CD4-positive, alpha-beta T cell treated with Interleukin-2 at 100 ng/mL for 4 hours (primary cell): ENCODE measurements at places on chromosomes 12 and 14.

DNA sequence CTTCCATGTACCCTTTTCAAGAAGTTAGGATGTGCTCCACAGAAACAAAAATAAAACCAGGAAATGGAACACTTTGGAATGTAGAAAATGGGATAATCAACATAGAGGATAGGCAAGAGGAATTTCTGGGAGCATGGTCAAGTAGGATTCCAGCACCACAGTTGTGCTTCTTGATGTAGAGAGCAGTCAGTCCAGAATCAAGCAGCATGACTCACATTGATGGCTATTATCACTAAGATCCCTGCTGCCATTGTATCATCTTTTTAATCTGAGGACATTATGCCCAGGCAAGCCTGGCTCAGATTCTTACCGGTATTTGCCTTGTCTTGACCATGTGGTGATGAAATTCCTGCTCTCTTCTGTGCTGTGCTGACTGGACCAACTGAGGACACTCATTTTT, 5.7 kb downstream of the ETFRF1 start:
- no peak for DNase-seq

DNA sequence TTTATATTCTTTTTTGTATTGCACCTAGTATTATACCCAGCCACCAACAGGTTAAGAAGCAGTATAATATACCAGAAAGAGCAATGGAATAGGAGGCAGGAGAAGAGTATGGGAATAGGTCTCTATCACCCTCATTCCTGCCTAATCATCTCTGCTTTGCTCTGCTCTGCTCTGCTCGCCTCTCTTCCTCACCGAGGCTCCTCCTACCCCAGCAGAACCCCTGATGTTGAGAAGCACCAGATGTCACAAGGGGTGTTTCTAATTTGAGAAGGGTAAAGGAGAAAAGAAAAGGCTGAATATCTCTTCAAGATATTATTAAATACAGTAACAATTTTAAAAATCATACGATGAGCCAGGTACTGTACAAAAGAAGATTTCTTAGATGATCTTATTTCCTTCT, 89.0 kb downstream of the STON2 start:
- no peak for DNase-seq

DNA sequence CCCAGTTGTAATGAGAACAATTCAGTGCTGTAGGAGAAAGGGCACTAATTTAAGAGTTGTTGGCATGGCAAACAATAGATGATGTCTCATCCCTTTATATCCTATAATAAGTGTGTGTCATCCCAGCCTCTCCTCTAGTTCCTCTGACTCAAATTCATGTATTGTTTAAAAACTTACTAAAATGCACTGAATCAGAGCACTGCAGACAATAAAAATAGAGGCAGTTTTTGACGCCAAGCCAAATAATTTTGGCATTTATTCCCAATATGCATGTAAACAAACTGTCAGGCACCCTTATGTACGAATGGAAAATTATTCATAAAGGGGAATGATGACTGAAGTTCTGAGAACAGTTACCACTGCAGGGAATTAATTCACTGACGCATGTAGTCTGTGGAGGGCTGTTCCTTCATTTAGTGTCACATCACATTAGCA, 57.9 kb upstream of the TMX1 start:
- DNase-seq = no peak

- no peak for DNase-seq
These were observed 21.7 kb upstream of the KCNA5 start for GRCh38 chr12:5022025-5022424.

DNA sequence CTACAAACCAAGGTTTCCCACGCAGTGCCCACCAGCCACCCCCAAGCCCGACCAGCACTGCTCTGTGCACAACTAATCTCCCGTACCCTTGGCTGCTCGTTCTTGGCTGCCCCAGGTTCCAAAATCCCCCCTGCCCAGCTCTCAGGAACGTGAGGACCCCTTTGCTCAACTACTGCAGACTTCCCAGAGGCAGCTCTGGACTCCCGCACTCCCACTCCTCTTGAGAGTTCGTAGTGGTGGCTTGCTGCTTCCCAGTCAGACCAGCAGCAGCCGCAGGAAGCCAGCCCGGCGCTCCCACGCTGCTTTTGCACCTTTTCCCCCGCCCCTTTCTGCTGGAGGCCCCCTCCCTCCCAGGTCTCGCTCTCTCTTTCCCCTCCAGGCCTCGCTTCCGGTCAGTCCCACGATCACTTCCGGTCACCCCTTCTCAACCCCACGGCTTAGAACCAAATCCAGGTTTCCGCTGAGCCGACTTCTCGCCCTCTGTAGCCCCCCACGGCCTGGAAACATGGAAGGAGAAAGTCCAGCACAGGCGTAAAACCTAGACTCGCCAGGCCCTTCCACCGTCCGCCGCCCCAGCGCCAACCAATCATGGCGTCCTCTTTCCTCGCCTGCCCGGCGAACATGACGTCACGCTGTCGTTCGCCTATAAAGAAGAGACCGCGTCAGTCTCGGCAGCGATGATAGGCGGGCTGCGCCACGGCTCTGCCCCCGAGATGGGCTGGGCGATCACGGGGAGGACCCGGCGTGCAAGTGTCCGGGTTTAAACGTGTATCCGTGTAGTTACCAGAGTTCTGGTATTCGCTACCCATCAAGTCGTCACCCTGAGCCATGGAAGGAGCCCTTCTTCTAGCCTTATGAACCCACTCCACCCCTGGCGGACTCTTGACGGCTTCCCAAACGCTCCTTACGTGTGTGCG, at the start of gene TFCP2:
Gene TFCP2, minus strand, starts transcription at position 621 of the 917 bp plus-strand sequence. CDS start 713 bp downstream, outside the sequence.
- peak; percentile 94 for DNase-seq

GRCh38 chr12:47509398-47509851, 196.4 kb downstream of the RPAP3 start:
- DNase-seq = no peak

- DNase-seq = no peak
These were observed 289.5 kb upstream of the FAR2 start for GRCh38 chr12:28859551-28859950.

DNA sequence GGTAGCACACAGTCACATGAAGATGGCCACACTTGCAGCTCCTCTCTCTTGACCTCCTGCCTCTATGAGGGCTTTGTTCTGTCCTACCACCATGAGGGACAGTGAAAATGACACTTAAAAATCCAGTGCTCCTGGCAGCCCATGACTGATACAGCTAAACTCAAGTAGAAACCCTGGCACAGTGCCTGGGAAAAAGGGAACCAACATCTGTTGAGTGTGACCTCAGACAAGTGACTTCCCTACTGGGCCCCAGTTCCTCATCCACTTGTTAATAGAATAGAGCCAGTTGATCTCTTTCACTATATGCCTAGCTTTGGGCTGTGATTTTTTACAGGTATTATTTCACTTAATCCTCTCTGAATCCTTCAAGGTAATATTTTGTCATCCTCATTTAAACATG, 4.8 kb downstream of the GUCY2C start:
- peak; percentile 8 for DNase-seq

- DNase-seq = no peak
These were observed 28.8 kb downstream of the MAP3K9 start for GRCh38 chr14:70780396-70781075.

- no peak for DNase-seq
These were observed 35.3 kb downstream of the TRAFD1 start for GRCh38 chr12:112160611-112161010.

GRCh38 chr12:121990692-121991603, 30.7 kb upstream of the BCL7A start:
- DNase-seq = no peak

GRCh38 chr14:91912035-91912434, 35.5 kb downstream of the FBLN5 start:
- no peak for DNase-seq

DNA sequence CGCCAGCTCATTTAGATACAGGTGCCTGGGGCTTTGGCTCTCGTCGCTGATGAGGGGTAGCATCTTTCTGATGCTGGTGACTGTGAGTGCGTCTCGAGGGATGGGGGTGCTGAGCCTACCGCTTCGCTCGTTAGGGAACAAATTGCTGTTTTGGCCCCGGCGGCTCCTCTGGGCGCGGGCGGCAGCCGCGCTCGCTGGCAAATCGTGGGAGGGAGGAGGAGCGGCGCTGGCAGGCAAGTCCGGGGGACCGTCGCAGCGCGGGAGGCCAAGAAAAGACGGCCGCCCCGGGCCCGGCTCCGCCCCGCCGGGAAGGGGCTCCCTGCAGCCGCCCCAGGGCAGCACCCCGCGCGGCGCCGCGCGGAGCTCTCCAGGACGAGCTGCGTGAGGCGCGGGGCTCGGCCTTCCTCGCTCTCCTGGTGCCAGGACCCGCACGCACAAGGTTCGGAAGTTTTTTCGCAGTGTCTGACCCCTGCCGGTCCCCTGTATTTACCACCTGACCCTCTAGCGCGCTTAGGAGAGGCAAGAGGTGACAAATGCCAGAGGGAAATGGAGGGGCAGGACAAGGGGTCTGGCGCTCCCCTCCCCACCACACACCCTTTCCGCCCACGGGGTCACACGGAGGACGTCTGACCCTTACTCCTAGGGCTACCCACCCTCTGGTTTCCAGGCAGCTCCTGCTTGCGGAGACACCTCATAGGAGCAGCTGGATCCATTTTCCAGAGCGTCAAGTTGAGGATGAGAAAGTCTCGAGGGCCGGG, 899 bp upstream of the KCNH3 start:
- DNase-seq = peak; percentile 12

- DNase-seq = no peak
These were observed 77.7 kb upstream of the KITLG start for GRCh38 chr12:88658009-88658408.

DNA sequence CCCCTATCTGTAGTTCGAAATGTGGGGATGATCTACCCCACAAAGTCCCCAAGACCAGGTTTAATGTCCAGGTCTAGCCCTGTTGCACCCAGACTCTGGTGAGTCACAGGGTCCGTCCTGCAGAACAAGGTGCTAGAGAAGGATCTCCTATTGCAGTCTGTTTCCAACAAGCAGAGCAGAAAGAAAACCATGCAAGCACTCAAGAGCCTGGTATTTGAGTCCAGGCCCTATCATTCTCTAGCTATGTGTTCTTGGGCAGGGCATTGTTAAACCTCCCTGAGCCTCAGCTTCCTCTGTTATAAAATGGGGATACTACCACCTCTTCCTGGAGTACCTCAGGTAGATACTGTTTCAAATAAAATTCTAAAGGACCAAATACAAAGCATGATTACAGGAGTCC, 24.4 kb downstream of the MAP3K9 start:
- no peak for DNase-seq

GRCh38 chr14:52067873-52068614, 815 bp downstream of the NID2 start:
- no peak for DNase-seq

- DNase-seq = no peak
These were observed 11.5 kb downstream of the LIMA1 start for GRCh38 chr12:50271724-50272247.

GRCh38 chr14:69084023-69084422, 68.9 kb downstream of the DCAF5 start:
- no peak for DNase-seq

GRCh38 chr14:68862954-68863594, 70.2 kb upstream of the ZFP36L1 start:
- peak; percentile 51 for DNase-seq

DNA sequence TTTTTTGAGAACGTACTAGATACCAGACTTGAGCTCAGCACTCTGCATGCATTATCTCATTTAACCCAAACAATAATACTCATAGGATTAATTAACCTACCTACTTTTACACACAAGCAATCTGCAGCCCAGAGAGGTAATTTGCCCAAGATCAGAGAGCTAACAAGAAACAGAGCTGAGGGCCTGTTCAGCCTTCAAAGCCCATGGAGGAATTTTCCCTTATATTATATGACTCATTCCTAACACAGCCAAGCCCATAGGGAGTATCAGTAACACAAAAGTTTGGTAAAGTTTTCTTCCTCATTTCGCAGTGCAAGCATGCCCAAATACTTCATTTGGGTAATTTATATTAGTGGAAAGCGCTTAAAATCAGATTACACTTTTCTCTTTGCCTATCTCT, 94.7 kb downstream of the GALC start:
- no peak for DNase-seq

GRCh38 chr12:128204711-128205110, 62.3 kb upstream of the TMEM132C start:
- DNase-seq = no peak

DNA sequence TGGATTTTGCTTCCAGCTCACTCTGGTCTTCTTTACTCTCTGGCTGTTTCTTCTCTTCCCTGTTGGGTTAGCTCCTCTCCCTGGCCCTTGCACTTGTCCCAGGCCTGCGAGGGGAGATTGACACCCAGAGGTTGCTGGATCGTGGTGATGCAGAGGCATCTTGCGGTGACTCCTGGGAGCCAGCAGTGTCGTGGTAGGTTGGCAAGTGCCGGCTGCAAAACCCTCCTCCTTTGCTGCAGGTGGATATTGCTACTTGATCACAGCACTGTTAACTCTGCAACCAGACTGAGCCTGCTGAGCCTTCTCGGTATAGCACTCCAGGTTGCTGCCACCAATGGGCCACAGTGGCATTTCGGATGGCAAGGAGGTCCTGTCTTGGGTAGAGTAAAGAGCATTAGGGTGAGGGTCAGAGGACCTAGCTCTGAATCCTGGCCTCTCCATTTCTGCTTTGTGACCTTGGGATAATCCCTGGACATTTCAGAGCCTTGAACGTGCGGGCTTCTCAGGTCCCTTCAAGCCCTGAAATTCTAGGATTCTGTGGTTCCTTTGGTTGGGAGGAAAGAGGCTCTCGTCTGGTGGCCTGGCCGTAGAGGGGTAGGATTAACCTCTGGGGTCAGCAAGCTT, 87.4 kb downstream of the TSPAN9 start:
- no peak for DNase-seq

DNA sequence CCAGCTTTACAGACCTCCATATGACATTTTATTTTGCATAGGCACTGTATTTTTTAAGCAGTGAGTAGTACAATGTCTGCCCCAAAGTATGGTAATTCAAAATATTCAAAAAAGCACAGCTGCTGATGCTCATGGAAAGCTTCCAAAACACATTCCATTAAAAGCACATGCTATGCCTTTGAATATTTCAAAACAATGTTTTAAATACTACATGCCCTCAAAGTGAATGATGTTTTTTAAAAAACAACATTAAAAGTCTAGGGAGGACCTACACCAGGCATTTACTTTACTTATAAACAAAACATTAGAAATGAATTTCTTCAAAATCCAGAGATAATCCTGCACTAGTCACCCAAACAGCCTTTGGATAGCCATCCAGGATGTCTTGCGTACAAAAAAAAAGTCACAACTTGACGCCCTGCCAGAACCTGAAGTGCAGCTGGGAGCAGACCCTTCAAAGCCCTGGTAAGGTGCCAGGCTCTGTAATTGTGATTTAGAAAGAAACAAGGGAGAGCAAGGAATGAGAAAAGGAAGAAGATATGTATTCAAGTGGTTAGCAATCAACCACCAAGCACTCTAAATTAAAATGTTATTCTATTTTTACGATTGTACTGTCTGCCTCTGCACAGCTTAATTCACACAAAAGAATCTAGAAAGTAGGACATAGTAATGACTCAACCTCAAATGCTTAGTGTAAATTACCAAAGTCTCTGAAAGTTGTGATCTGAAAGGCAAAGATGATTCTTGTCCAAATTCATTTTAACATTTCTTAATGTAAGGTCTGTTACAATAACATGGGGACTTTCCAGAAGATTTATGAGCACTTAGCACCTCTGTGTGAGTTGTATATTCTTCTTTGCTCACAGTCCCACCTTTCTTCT, 31.9 kb downstream of the CEP83 start:
- DNase-seq = no peak

GRCh38 chr12:14570231-14570630, 2.5 kb upstream of the PLBD1 start:
- no peak for DNase-seq

GRCh38 chr14:32413967-32414640, 85.0 kb downstream of the AKAP6 start:
- DNase-seq = no peak
